MV-4-11 (cell line): ENCODE measurements at places on chromosomes 7 and 10.
A peak's percentile ranks its signal among the peaks of the same experiment; 100 is the strongest.

DNA sequence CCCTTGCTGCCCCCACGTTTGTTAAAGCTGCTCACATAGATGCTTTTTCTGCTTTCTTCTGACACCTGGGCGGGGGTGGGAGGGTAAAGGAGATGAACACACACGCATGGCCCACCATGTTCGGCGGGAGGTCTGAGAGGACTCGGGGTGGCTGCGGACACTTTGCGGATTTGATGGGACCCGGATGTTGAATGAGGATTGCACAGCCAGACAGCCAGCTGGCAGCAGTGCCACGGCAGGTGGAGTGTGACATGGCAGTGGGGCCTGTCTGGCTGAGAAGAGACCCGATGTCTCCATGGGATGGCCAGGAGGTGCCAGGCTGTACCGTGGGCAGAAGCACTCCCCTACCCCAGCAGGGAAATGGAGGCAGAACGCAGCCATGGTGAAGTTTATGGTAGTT, 31.2 kb downstream of the PPP2R2D start:
- no peak for DNase-seq

DNA sequence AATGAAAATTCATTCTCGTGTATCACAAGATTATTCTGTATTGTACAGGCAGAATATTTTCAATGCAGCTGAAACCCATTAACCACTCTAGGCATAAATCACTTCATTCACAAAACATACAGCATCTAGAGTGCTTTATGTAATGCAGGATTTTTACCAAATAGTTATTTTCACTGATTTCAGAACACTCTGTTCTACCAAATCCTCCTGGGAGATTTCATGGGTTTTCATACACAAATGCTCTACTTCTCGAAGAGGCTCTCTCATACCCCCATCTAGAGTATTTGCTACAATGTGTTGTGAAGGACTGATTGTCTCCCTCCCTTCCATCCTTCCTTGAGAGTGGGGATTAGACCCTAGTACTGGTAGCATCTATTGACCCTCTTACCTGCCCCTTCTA, 209.2 kb upstream of the LRRN3 start:
- DNase-seq = no peak

DNA sequence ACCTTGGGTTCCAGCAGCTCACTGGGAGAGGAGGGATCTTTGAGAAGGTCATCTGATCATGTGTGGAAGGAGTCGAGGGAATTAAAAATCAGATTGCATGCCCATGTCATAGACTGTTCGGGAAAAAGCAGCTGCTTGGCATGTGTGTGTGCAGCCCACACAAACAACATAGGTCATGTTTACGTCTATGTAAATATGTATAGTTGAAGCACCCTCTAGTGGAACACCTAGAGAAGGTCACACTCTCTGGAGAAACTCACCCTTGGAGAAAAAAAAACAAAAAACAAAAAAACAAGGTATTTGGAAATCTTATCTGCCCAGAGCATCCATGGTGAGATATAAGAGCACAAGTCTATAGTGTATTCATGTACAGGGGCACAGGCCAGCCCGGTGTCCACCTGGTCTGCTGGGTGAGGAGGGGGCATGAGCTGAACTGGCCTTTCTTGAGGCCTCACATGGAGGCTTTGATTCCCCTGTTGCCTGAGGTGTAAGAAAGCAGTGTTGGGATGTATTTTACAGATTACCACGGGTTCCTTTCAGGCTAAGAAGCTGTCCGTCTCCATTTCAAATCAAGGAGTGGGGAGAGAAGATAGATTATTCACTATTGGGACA, 98.0 kb downstream of the NPY start:
- DNase-seq = no peak

DNA sequence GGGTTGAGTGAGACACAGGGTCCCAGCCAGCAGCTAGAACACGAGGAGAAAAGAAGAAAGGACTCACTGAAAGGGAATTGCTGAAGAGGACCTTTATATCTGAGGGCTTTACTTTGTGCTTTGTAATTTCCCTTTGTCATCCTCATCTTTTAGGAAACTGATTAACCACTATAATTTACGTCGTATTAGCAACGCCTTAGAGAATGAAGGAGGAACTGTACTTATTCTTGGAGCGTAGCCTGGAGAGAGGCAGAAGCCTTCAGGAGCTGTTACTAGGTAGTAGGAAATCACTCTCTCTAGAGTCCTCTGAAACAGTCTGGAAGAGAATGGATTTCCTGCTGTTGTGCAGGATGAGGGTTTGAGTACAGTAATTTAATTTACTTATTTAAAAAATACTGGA, 101.0 kb upstream of the STEAP1B start:
- no peak for DNase-seq

DNA sequence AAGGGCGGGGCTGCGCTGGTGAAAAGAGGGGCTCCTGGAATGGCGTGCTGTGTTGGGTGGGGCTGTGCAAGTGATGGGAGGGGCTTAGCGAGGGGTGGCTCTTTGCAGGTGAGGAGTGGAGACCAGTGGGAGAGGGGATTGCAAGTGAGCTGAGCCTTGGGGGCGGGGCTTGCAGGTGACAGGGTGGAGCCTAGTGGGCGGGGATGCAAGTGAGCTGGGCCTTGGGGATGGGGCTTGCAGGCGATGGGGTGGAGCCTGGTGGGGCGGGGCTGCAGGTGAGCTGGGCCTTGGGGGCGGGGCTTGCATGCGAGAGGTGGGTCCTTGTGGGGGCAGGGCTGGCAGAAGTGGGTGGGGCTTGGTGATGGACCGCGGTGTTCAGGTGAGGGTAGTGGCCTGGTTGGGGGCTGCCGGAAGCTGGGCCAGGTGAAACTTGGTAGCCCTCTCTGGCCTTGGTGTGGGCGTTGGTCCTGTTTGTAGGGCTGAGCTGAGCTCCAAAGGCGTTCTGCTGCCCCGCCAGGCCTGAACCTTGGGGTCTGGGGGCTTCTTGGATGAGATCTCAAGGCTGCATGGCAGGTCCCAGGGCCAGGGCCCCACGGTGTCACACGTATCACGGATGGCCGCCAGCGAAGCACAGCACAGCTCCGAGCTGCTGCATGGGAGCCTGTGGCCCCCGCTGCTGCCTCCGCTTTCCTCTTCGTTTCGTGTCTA, 743 bp upstream of the PITRM1 start:
- DNase-seq = no peak

DNA sequence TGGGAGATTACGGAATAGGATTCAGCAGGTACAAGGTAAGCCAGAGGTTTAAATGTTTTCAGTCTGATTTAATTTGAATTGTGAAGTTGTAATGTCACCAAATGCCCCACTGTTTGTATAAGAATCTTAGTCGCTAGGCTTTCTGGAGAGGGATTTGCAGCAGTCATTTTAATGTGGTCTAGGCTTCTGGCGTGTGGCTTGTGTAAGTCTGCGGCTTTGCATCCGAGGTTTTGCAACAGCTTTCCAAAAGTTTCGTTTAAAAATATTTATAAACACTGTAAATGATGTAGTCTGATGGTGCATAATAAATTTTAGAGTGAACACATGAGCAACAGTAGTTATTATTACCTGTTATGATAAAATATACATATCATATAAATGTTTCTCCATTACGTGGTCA, 26.1 kb upstream of the BHLHA15 start:
- peak; percentile 82 for DNase-seq
